ENCODE measurements at places on chromosomes 16 and 17.

DNA sequence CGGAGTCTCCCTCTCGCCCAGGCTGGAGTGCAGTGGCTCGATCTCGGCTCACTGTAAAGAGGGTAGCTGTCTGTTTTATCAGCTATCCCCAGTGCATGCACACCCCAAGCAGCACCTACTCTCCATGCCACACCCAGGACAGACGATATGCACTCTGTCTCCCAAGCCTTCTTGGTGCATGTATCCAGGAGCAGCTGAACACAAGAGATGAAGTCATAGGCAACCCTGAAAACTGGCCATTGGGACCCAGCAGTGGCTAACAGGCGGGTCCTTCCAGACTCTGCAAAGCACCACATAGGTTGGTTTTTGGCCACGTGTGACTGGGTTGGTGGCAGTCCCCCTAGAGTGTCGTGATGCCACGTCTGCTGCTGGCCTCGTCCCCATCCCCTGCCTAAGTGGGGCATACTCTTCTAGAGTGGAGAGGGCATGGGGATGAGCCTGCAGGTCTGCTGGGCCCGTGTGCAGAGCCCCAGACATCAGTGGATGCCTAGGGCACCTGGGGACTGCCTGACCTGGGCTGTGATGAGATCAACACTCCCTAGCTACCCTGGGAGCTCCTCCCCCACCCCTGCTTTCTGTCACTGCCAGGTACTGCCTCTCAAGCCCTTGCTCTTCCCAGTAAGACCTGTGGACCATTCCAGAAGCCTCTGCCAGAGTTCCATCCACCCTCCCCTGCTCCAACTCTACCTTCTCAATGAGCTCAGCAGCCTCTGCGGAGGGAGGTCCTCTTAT lies 9.3 kb downstream of the PDE6G start:
- DNase-seq = no peak

DNA sequence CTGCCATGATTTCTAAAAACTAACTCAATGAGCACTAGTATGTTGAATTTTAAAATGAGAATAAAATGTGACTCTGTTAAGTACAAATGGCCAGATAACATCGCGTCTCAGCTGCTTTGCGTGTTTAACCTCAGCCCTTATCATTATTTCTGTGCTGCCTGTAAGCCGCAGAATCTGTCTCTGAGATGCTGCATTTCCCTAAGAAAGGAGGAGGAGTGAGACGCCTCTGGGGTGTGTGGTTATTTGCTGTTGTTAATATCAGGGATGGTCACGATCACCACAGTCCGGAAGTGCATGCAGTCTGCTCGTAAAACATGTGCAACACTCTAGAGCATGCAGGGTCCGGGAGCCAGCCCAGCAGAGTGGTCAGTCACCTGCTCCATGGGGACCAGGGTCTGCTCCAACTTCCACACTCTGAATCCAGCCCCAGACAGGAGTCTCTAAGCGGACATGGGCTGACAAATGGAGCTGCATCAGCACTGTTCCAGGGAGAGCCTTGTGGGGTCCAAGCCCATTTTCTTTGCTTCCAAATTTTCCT lies 342.5 kb downstream of the MAF start:
- DNase-seq = no peak

GRCh38 chr17:32142857-32143526 lies 690 bp downstream of the RHOT1 start:
- DNase-seq = peak; percentile 63

GRCh38 chr17:52389632-52390031 lies 231.1 kb upstream of the CA10 start:
- no peak for DNase-seq

DNA sequence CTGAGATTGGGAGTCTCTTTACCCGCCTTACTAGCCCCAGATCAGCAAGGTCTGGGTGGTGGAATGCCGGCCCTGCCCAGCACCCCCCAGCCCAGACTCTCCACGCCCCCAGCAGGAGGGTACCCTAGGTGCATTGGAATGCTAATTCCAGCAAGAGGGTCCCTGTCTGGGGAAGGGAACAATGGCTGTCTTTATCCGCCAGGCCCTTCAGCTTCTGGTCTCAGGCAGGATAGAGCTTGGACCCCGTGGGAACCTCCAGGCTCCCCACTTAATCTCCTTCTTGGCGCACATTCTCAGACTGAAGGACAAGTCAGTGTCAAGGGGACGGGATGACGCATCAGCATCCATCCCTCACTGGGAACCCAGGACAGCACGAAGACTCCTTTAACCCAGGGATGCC lies 85.1 kb downstream of the LITAF start:
- DNase-seq = no peak

DNA sequence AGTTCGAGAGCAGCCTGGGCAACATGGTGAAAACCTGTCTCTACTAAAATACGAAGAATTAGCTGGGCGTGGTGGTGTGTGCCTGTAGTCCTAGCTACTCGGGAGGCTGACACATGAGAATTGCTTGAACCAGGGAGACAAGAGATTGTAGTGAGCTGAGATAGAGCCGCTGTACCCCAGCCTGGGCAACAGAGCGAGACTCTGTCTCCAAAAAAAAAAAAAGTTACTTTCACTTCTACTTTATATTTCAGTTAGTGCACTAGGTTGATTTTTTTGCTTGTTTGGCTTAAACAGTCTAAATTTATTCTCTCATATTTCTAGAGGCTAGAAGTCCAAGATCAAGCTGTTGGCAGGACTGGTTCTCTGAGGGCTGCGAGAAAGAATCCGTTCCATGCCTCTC lies 13.4 kb downstream of the CCDC102A start:
- no peak for DNase-seq

DNA sequence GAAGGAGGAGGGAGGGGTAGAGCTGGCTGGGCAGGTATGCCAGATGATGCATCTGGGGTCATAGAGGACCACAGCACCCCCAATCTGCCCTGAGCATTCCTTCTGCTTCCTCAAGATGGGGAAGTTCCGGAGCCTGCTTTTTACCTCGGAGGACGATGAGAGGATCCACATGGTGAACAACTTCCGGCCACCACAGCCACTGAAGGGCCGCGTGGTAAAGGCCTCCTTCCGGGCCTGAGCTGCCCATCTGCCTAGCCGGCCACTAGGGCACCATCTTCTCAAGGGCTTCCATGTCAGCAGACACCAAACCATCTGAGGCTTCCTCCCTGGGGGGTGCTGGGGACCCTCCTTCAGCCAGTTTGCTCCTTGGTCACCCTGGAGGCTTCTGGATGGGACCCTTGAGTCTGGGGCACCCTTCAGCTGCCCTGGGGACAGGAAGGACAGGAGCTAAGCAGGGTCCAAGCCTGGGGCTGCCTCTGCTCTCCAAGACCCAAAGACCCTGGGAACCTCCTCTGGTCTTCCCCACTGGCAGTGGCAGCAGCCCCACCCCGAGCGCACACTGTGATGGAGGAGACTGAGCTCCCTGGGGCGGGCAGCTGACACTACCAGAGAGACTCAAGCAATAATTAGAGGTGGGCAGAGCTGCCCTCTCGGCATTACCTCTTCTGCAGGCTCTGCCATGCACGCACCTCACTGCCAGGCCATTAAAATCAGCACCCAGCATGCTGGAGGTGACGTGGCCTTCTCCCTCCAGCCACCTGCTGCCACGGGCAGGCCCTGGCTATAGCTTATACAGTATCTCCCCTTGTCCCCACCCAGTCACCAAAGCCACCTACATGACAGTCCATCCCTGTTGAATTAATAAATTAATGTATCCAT lies 9.3 kb downstream of the CA7 start:
- no peak for DNase-seq

GRCh38 chr16:69754143-69754468 lies 620 bp downstream of the NOB1 start:
- no peak for DNase-seq

DNA sequence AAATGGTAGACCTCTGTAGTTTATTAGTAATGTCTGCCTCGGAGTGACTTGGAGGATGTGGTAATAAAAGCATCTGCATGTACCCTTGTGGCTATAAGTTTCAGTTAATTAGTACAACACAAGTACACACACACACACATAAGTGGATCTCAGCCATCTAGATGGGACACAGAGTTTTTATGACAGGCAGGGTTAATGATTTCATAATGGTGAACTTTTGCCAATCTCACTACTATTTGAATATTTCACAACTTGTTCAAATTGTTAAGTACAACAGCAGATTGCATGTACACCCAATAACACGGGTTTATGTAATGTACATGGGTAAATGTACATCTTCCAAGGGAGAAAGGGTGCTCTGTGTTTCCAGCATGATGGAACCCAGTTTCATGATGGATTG lies 511.3 kb upstream of the HSBP1 start:
- DNase-seq = no peak

DNA sequence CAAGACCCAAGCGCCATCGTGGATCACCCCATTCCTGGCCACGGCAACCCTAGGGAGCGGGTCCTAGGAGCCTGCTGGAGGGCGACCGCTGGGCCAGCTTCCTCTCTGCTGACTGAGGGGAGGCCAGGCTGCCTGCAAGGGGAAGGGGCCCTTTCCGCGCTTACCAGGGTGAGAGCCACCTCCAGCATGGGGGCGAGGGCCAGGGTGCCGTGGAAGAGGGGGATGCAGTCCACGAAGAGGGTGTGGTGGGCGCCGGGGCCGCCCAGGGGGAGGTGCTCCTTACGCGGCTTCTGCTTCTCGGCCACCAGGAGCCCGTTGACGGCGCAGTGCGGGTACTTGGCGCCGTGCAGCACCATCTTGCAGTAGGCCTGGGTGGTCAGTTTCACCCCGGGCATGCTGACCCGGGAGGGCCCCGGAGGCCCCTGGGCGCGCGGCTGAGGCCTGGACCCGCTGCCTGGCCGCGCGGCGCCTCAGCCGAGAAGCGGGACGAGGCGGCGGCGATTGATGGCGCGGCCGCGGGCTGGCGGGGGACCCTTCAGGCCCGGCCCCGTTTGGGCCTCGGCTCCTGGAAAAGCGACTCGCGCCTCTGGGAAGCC lies 345 bp downstream of the EMC8 start:
- DNase-seq = peak; percentile 53

- no peak for DNase-seq
Observed at GRCh38 chr17:347309-347899, 5.2 kb downstream of the RPH3AL start.

- peak; percentile 35 for DNase-seq
Observed at GRCh38 chr16:75420987-75421819, 12.1 kb downstream of the CFDP1 start.

GRCh38 chr17:76877437-76877836 lies 9.2 kb downstream of the MGAT5B start:
- DNase-seq = no peak

DNA sequence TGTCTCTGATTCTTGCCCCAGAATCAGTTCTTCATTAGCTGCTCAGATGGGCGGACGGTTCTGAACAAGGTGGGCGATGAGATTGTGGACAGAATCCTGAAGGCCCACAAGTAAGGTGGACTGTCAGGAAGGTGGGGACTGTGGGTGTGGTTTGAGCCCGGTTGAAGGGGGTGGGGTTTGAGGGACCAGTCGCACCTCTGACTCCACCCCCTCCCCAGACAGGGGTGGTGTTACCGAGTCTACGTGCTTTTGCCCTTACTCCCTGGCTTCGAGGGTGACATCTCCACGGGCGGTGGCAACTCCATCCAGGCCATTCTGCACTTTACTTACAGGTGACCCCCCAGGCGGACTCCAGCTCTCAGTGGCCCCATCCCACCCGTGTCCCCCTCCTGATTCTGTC lies 11.3 kb downstream of the PLD2 start:
- no peak for DNase-seq

DNA sequence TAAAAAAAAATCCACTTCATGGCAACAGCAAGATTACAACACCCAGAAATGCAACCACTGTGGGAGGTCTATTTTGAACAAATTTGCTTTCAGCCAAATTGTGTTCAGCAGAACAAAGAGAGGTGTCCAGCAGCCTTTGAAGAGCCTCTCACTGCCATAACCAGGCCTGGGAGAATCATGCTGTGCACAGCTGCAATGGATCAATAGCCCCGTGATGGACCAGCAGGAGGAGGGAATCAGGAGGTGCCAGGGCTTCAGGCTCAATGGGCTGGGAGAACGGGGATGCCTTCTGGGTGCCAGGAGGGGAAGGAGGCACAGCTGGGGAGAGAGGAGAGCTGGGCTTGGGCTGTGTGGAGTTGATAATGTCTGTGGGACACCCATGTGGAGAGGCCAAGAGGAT lies 366.2 kb upstream of the EEF2KMT start:
- DNase-seq = no peak

GRCh38 chr17:81711814-81712467 lies at the start of gene SLC25A10:
TSS of gene SLC25A10 (plus strand) at chr17:81712284. CDS start at chr17:81712427, 143 bp downstream.
- DNase-seq = peak; percentile 75

GRCh38 chr17:53662608-53663007 lies 160.1 kb upstream of the KIF2B start:
- DNase-seq = no peak

DNA sequence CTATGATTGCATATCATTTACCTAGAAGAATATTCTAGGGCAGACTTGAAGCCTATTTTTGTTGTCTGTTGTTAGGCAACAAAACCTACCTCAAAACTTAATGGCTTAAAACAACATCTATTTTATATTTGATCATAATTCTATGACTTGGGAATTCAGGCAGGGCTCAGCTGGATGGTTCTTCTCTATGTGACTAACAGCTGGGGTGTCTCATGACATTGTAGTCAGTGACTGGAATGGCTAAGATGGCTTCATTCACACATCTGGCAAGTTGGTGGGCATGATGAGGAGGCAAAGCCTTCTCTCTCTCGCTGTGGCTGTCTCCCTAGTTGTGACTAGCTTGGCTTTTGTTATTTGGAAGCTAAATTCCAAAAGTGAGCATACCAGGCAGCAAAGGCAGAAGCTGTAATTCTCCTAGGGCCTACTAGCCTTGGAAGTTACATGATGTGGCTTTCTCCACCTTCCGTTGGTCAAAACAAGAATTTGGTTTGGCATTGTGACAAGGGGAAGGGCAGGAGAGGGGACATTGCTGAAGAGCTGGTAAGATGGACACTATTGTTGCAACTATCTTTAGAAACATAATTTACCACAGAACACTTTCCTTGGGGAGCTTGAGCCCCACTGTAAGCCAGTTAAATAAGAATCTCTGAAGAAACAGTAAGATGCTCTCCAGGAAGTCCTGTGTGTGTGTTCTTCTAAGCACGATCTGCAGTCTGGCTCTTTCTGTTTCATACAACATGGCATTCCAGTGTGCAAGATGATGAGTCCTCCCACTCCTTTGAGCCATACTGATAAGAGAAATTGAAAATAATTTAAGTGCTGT lies 39.4 kb downstream of the ZNRF1 start:
- no peak for DNase-seq

DNA sequence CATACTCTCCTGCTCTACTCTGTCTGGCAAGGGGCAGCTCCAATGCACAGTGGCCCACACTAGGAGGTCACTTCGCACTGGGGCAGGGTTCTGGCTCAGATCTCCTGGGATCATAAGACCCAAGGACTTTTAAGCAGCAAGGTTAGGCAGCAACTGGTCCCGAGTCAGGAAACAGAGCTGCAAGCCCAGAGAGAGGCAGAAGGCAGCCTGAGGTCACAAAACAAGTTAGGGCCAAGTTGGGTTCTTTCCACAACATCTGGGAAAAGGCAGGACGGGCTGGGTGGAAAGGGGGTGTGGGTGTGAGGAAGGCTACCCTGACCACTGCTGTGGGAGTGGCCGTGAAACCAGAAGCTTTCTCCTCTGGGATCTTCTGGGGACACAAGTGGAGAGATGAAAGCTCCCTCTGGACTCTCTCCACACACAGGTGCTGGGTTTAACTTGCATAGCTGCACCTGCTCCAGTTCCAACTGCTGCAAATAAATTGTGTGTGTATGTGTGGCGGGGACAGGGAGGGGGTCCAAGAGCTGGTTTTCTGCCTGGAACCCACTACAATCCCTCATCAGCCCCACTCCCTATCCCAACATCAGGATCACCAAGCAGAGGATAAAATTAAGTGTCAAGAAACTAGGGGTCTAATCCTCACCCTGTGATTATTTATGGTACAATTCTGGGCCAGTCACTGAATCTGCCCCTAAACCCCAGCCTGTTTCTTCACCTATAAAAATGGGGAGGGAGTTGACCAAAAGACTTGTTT lies 8.0 kb upstream of the TSPOAP1 start:
- DNase-seq = no peak

GRCh38 chr17:73423159-73423715 lies 111.4 kb upstream of the CDC42EP4 start:
- no peak for DNase-seq
